ENCODE measurements at places on chromosomes 4 and X.

DNA sequence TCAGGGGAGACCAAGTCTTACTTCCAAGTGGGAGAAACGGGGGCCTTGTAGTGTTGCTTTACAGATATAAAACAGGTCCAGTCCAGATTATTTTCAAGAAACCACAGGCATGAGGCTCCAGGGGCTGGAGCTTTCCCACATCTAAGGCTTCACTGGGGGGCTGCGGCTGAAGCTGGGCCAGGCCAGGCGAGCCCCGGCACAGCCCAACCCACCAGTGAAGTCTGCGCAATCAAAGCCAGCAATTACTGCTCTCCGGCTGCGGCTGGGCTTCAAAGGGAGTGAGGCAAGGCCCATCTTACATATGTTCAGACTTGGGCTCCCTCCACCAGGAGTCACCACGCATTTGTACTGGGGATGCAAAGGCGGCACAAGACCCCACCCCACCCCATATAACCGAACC, 61.7 kb downstream of the HADH start:
- DNase-seq: no peak

DNA sequence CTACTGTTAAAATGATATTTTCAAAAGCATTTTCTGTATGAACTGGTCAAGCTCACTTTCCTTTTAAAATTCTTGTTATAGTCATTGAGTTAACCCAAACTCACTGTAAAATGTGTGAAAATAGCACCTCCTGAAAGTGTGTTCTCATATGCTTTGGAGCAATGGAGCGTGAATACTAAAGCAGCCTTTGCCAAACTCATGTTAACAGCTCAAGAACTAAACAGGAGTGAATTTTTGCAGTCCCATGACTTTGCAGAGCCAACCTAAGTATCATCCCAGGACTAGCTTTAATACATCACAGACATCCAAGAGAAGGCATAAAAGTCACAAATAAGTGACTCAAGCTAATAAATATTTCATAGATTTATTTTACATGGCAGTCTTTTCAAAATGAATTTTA, 2.3 kb downstream of the AMMECR1 start:
- DNase-seq: no peak

DNA sequence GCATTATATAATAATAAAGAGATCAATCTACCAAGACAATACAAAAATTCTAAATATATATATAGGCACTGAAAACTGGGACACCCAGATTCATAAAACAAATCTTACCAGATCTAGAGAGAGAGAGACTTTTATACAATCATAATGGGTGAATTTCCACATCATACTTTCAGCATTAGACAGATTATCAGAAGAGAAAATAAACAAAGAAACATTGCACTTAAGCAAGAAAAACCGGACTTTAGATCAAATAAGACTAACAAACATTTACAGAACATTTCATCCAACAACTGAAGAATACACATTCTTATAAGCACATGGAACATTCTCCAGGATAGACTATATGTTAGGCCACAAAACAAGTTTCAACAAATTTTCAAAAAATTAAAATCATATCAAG, 245.1 kb downstream of the INPP4B start:
- no peak for DNase-seq

DNA sequence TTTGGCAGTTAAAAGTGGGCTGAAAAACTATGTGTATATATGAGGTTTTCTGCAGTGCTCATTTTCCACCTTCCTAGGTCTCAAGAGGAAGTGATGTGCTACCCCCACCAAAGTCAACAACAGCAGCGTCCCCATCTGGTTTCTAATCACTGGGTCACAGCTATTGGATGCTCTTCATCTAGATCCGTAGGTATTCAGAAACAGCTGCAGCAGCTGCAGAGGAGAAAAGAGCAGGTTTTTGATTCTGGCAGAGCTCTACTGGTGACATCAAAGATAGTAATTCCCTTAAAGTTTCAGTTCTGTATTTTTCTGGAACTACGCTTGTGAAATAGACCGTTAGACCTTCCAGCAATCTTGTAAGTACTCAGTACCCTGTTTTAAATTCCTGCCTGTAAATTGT, 5.8 kb upstream of the GUCY2F start:
- DNase-seq: no peak

Data from COR-L47 (cell line).